Central memory CD4-positive, alpha-beta T cell (primary cell): ENCODE measurements at places on chromosomes 1 and 21.
A peak's percentile ranks its signal among the peaks of the same experiment; 100 is the strongest.

DNA sequence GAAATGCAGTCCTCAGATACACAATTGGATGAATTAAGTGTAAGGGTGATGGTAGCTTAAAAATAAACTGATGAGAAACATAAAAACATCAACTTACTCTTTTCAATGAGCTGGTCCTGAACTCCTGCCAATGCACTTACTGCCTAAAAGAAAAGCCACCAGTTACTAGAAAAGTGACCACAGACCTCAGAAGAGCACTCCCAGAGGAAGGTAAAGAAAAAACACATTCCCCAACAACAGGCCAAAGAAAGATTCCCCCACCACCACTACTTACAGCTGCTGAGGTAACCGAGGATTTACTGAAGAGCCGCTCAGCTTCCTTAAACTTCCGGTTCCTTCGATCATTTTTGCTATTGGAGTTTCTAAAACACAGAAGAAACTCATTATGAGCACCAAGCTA, 5.4 kb downstream of the MEAF6 start:
- DNase-seq = no peak

- DNase-seq = no peak
These were observed 43.0 kb downstream of the ACOT7 start for GRCh38 chr1:6350416-6351088.

- no peak for DNase-seq
These were observed 10.8 kb downstream of the LRRC8D start for GRCh38 chr1:89831462-89832120.

DNA sequence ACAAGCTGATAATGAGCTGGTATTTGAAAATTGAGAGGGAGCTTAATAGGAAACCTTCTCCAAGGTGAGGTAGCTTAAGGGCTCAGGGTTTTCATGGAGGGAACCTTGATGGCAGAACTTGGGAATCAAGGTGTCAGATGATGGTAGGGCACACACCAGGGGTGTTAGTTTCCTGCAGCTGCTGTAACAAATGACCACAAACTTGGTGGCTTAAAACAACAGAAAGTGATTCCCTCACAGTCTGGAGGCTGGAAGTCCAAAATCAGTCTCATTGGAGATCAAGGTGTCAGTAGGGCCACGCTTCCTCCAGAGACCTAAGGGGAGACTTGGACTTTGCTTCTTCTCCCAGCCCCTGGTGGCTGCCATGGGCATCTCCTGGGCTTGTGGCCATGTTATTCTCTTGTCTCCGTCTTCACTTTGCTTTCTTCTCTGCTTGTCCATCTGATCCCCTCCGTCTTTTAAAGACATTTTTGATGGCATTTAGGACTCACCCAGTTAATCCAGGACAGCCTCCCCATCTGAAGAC, 45.5 kb downstream of the HUNK start:
- no peak for DNase-seq

GRCh38 chr1:42165511-42166210, 1.1 kb upstream of the GUCA2A start:
- no peak for DNase-seq

DNA sequence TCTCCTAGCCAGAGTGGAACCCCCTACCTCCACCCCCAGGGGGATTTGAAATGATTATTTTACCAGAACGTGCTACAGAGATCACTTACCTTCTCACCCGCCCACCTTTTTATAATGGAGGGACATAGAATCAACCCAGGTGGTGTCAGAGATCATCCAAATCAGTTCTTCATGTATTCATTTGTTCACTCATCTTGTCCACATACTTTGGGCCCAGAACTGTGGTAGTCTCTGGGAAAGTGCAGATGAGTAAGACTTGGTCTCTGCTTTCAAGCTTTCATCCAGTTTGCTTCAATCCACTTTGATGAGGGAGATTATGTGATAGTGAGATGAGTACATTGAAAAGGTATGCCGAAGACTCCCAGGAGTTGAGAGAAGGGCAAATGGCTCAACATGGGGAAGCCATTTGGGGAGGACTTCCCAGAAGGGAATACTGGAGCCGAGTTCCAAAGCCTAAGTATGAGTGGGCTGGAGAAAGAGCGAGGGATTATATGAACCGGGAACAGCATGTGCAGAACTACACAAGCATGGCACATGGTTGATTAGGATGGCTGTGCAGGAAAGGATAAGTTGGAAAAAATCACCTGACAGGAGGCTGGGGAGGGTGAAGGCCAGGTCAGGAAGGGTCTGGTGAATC, 1.9 kb downstream of the FGGY start:
- no peak for DNase-seq

DNA sequence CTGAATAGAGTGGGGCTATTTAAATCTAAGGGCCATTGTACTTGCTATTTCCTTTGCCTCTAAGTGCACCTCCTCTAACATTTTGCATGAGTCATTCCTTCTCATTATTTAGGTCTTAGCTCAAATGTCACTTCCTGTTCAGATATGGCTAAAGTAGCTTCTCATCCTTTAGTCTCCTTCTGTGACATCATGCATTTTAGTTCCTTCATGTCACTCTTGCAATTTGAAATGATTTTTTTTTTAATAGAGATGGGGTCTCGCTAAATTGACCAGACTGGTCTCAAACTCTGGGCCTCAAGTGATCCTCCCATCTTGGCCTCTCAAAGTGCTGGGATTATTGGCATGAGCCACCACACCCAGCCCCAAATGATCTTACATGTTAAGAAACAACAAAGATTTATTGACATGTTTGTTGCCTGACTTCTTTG, 6.6 kb downstream of the TBX19 start:
- no peak for DNase-seq

- no peak for DNase-seq
These were observed 42.8 kb downstream of the PRDM15 start for GRCh38 chr21:41836166-41837015.

GRCh38 chr1:49171941-49172593, 395.4 kb upstream of the BEND5 start:
- DNase-seq = no peak

GRCh38 chr21:18354947-18355346, 48.6 kb downstream of the TMPRSS15 start:
- no peak for DNase-seq

DNA sequence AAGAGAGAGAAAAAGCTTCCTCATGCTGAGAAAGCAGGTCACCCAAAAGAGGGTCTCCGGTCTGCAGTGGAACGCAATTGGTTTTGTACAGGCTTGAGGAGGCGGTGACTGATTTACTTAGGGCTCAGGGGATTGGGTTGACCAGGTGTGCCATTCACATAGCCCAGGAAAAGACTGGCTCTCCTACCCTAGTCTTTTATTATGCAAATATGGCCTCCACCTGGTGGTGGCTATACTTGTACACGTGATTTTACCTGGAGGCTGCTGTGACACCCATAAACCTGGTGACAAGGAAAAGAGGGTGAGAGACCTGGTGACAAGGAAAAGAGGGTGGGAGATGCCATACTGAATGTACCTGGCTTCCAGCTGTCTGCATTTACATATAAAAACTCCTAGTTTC, 49.9 kb downstream of the DNTTIP2 start:
- DNase-seq = no peak

GRCh38 chr21:28387220-28387619, 605.5 kb downstream of the LTN1 start:
- DNase-seq = no peak

- DNase-seq = no peak
These were observed 41.7 kb downstream of the CD53 start for GRCh38 chr1:110914676-110915075.

DNA sequence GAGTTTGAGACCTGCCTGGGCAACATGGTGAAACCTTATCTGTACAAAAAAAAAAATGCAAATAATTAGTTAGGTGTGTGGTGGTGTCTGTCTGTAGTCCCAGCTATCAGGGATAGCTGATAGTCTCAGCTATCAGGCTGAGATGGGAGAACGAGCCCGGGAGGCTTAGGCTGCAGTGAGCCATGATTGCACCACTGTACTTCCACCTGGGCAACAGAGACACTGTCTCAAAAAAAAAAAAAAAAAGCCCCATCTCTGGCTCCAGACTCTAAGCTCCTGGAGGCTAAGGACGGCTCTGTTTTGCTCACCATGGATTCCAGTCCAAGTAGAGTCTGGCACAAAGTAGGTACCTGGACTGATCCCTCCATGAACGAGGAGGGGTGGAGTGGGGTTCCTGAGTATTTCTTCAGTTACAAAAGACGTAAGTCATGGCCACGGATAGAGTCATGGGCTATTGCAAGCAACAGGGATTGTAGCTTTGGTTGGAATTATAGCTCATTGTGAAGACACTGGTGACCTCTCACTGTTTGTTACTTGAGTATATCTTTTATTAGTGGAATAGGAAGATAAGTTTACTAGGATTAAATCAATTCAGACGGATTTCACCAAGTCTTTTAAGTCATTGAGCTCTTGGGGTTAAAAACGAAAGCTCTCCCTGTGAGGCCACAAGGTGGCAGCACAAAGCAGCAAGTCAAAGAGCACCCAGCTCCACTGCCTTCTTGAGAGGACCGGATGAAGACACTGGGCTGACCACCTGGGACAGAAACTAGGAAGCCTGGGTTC, 35.6 kb upstream of the TMEM61 start:
- peak; percentile 54 for DNase-seq

DNA sequence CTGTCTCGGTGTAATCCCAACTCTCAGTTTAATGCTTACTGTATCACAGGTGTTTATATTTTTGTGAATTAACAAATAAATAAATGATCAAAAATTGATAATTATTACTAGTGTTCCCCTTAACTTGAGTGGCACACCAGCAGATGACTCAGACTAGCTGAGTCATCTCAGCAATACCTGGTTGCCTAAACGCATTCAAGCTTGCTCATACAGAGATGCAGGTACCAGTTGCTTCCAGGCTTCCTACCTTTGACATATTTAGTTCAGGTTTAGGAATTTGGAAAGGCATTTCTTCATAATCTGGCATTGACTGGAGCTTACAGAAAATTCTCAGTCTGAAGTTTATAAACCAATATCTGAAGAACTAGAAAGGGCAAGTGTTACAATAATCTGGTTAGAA, 78.9 kb upstream of the LMO4 start:
- no peak for DNase-seq
